ENCODE measurements at places on chromosomes 5 and 9.

- DNase-seq, result peak; percentile 60
Observed at GRCh38 chr9:129237164-129237611, 59.1 kb upstream of the IER5L start.

DNA sequence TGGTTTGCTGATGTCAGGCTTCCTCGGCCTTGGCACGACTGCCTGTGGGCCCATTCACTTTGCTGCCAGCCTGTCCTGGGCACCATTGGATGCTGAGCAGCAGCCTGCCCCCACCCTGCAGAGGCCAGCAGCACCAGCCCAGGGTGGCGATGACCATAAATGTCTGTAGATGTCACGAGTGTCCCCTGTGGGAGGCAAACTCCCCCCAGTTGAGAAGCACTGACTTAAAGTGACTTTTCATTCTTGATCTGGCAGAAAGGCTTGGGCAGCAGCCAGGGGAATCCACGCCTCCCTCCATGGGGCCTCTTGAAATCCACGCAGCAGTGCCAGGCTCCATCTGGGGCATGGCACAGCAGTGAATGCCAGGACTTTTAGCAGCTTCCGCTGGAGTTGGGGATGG, 21.8 kb downstream of the IRX4 start:
- no peak for DNase-seq

DNA sequence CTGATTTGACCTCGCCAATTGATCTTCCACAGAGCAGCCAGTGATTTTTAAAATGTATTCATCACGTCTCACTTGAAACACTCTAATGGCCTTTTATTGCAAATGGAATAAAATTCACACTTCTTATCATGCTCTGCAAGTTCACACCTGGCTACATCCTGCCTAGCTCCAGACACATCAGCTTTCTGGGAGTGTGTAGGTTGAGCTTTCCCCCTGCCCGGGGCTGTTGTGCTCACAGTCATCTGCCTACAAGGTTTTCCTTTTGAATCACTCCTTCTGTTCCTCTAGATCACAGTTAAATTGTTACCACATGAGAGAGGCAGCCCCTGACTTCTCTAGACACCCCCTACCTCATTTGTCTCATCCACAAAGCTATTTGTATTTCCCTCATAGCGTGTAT, 674.5 kb downstream of the PRELID2 start:
- DNase-seq, result no peak

- DNase-seq, result no peak
Observed at GRCh38 chr5:179876610-179876952, 18.0 kb upstream of the MRNIP start.

- DNase-seq, result no peak
Observed at GRCh38 chr9:135704483-135704882, 2.5 kb downstream of the KCNT1 start.

DNA sequence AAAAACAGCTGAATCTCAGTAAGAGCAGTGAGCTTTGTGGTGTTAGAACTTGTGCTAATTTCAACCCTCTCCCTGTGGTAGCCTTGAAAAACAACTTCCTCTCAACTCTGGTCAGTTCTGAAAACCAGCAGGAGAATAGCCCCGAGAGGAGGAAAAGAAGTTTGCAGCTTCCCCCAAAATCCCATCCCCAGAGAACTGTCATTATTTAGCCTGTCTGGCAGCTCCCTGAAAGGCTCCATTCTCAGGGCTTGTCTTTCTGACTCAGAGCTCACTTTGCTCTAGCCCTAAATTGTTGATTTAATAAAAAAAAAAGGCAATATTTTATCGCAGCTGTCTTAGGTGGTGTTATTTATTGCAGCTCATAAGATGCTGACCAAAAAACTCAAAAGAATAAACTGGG, 11.4 kb upstream of the SLC45A2 start:
- no peak for DNase-seq

GRCh38 chr5:61182449-61182848, 20.2 kb upstream of the SMIM15 start:
- no peak for DNase-seq

DNA sequence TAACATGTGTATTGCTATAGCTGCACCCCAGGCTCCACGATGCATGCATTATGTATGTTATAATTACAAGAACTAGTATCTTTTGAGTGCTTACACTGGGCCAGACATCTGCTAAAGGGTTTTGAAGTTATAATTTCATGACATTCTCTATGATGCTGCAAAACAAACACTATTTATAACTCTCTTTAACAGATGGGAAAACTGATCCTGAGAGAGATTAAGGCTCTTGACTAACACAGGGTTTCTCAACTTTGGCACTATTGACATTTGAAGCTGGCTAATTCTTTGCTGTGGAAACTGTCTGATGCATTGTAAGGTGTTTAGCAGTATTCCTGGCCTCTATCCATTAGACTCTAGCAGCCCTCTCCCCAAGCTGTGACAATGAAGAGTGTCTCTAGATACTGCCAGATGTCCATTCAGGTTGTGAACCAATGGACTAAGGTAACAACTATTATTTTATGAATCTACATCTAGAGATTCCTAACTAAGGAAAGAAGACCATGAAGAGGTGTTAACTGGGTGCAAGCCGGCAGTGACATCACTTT, 258.6 kb downstream of the ASTN2 start:
- DNase-seq, result no peak

DNA sequence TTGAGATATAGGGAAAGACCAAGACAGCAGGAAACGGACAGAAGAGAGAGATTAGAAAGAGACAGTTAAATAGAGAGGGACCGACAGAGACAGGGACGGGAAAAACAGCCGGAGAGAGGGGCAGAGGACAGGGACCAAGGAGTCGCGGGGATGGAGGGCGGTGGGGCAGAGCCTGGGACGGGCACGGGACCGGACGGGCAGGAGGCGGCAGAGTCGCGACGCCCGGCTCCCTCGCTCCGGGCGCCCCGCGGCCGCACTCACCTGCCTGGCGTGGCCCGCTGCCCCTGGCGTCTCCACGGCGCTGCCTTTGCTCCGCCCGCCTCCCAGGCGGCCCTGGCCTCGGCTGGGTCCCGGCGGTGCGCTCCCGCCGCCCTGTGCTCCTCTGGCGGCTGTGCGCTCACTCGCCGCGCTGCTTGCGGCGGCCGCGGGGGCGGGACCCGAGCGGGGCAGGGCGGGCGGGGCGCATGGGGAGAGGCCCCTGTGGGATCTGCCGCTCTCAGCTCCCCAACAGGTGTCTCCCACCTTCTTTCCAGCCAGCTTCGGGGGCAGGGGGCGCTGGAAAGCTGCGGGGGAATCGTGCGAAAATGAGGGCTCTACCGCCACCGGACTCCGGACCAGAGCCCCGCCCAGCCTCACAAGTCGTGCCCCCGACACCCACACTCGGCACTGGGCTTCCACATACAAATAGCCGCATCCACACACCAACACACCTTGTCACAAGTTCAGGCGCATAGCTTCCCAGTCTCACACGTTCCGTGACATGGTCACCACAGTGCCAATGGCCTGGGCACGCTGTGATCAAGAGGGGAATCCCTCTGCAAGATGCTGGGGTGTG, at the start of gene ARID3C:
TSS of gene ARID3C (minus strand) at position 411 of the 835 bp plus-strand sequence. CDS start 1,052 bp downstream, outside the sequence.
- peak; percentile 68 for DNase-seq

DNA sequence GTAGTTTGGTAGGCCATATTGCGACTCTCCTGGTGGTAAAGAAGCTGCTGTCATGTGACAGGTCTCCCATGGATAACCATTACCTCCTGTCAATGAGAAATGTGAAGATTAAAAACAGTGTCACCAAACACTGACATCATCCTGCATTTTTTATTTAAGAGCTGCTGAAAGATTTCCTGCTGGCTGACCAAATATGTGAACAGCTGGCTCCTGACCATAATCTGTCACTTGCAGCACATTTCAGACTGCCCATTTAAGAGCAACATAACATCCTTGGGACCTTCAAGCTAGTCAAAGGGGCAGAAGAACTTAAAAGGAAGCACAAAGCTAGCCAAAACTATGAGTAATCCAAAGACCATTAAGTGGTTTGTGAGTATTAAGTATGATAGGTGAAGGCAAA, 288.0 kb downstream of the IZUMO3 start:
- no peak for DNase-seq

DNA sequence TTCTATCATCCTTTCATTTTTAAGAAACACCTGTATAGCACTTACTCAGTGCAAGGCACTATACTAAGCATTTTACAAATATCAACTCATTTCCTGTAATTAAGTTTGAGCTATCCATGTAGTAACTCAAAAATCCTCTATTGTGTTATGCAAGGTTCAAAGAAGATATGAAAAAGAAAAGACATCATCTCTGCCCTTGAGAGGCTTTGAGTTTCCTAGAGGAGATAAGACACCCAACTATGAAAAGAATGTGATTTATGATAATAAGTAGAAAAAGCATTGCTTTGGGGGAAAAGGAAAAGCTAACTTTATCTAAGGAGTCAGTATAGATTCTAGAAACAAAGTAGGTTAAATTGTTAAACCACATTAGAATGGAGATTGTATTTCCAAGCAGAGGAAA, 14.2 kb upstream of the ZNF608 start:
- no peak for DNase-seq

DNA sequence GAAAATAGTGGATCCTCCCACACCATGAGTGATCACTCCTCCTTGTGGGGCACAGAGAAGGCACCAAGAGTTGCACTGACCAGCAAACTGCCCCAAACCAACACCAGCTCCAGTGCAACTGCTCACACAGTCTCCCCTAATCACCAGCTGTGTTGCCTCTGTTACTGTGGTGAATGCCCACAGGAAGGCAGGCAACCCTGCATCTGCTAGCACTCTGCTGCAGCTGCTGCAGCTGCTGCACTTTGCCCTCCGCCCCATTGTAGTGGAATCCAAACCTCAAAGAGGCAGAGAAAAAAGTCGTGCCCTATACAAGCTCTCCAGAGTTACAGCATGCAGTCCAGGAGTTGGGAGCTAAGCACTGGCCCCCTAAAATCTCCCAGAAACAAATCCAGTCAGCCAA, 339.6 kb downstream of the TRIM36 start:
- no peak for DNase-seq

- no peak for DNase-seq
Observed at GRCh38 chr9:138074516-138074915, 196.9 kb downstream of the CACNA1B start.

DNA sequence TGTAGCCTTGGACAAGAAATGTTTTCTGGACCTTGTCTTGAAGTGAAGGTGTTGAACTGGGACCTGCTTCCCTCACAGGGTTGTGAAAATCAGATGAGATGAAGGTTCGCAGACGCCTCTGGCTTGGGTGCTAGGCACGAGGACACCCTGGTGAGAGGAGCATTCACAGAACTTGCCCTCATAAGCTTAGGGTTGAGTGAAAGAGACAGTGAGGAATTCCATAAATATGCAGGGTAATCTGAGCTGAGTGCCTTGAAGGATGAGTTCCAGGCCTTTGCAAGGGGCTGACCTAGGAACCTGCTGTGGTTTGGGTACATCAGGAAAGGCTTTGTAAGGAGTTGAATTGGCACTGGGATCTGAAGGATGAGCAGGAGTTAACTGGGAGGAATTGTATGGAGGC, 75.7 kb upstream of the SAP30L start:
- peak; percentile 58 for DNase-seq

- DNase-seq, result no peak
Observed at GRCh38 chr5:139688751-139689372, 40.7 kb downstream of the CXXC5 start.

DNA sequence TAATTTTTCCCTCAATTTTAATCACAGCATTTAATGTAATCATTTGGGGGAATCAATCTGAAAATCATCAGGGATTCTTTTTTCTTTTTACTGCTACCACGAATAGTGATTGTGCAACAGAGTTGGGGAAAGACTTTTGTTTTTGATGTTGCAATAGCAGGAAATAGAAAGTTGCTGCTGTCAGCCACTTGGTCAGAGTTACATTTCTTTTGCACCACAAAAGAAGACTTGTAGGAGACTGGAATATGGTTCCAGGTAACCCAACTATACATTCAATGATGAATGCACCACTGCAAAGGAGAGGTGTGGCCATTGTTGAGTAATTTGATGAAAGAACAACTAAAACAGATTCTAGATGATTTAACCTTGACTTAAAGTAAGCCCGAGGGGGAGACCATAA, 46.3 kb upstream of the PALM2AKAP2 start:
- DNase-seq, result peak; percentile 91

Measured in adipocyte (in vitro differentiated cells).